ENCODE measurements at places on chromosomes 11 and 22.

GRCh38 chr11:719214-720016 lies 13.4 kb downstream of the EPS8L2 start:
- DNase-seq, result no peak

GRCh38 chr22:36286096-36286957 lies 33.4 kb downstream of the APOL1 start:
- DNase-seq, result peak; percentile 88

DNA sequence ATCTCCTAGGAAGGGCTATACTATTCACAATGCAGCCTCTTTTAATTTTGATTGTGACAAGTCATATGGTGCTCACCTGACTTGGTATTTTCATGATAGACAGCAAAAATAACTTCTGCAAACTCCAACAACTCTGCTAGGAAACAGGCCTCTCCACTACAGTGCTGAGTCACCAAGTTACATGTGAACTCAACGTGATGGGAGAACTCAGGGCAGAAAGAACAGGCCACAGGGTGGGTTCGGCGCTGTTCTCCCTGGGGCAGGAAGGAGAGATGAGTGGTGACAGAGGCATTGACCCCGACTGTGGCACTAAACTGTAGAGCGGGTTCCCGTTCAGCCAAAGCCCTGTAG lies 76.6 kb upstream of the UCP3 start:
- no peak for DNase-seq

DNA sequence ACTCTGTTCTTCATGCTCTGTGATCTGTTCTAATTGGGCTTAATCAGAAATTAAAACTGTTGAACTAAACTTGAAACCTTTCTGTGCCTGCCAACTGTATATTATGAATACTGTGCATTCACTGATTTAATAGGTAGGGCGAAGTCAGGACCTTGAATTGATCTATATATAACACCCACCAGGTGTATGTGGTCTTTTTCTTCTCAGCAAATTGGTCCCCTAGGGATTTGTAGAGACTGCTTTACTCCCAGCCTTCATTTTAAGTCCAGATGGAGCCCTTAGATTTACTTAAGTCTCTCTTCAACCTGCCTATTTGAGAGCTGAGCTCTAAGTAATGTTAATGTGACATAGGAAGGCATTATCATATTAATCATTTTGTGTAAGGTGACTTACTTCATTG lies 257.5 kb downstream of the TMEM135 start:
- no peak for DNase-seq

DNA sequence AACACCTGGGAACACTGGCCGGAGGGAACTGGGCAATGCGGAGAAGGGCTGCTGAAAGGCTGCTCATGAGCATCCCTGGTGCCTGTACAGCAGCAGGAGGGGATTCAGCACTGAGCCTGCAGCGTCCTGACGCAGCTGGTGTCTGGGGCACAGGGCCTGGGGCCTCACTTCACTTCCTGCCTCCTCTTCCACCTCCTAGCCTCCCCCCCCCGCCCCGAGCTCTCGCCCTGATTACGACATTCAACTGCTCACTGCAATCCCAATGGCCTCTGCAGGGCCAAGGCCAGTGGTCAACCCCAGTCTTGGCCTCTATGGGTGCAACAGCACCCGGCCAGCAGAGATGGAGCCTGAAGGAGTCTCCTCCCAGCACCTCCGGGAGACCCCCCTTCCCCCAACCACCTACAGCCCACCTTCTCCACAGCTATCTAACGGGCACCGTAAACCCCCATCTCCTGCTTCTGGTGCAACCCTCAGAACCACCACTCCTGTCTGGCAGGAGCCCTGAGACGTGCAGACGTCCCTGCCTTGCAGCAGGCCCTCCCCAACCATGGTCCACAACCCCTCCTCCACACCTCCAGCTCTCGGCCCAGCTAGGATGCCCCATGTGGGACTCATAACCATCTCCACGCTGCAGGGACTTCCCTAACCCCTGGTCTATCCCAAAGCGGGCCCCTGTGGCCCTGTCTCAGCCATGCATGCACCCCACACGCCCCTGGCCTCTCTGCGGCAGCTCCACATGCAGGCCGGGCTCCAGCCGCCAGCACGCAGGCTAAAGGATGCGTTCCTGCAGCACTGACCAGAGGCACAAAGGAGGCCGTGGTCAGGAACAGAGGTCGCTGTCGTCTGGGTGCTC lies 38.2 kb downstream of the BRD1 start:
- peak; percentile 41 for DNase-seq

DNA sequence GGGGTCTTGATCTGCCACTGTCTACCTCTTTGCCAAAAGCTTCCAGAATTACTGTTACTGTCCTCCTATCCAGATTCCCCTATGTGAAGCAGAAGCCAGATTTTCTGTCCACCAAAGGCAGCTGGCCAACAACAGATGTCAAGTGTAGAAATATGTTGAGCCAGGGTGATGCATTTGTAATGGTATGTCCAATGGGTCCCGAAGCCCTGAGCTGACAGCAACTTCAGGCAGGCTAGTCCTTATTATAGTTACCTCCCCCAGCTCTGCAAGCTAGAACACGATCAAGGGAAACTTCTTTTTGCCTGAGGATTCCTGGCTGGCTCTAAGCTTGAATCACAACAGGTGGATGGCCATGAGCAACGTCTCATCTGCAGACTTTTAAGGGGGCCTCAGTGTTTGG lies 10.2 kb downstream of the PAMR1 start:
- DNase-seq, result no peak

DNA sequence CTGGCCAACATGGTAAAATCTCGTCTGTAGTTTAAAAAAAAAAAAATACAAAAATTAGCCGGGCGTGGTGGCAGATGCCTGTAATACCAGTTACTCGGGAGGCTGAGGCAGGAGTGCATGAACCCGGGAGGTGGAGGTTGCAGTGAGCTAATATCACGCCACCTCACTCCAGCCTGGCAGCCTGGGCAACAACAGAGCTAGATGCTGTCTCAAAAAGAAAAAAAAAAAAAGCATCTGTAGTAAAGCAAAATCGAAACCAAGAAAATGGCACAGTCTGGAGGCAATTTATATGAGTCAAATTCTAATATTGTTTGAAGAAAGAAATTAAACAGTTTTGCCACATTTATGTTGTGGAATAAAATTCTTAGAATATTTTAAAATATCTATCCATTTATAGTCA lies 365.0 kb upstream of the CHORDC1 start:
- no peak for DNase-seq

GRCh38 chr11:61712314-61712713 lies 32.1 kb downstream of the DAGLA start:
- no peak for DNase-seq

GRCh38 chr11:79481795-79482194 lies 41.0 kb upstream of the TENM4 start:
- DNase-seq, result no peak

- no peak for DNase-seq
These were observed 351.3 kb downstream of the JRKL start for GRCh38 chr11:96741068-96741467.

All from uterus (tissue), 4 donors.